ENCODE measurements at places on chromosomes 6 and 20.
A peak's percentile ranks its signal among the peaks of the same experiment; 100 is the strongest.

- no peak for DNase-seq
Measured at GRCh38 chr20:51650685-51651134, 108.2 kb upstream of the NFATC2 start.

GRCh38 chr6:72461144-72461543 lies 160.7 kb upstream of the KCNQ5 start:
- DNase-seq: no peak

GRCh38 chr6:17022604-17023003 lies 79.2 kb upstream of the STMND1 start:
- DNase-seq: no peak

- DNase-seq: no peak
Measured at GRCh38 chr20:49705358-49705757, 8.3 kb downstream of the B4GALT5 start.

DNA sequence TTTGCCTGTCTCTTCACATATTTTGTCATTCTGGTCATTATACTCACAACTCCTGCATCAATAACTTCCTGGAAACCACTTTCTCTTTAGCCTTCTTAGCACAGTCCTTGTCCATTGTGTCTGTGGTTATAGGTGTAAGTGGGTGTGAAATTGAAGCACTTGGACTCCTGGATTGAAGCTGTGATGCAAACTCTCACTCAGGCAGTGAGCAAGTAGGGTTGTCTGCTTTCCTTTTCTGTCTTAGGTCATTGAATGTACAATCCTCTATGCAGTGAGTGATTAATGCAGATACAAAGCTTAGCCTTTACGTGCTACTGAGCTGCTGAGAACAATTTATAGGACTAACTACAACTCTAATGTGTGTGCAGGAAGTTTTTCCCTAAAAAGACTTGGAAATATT lies 54.8 kb downstream of the ADGRB3 start:
- no peak for DNase-seq

GRCh38 chr6:108118810-108119768 lies 44.5 kb upstream of the OSTM1 start:
- DNase-seq: no peak

DNA sequence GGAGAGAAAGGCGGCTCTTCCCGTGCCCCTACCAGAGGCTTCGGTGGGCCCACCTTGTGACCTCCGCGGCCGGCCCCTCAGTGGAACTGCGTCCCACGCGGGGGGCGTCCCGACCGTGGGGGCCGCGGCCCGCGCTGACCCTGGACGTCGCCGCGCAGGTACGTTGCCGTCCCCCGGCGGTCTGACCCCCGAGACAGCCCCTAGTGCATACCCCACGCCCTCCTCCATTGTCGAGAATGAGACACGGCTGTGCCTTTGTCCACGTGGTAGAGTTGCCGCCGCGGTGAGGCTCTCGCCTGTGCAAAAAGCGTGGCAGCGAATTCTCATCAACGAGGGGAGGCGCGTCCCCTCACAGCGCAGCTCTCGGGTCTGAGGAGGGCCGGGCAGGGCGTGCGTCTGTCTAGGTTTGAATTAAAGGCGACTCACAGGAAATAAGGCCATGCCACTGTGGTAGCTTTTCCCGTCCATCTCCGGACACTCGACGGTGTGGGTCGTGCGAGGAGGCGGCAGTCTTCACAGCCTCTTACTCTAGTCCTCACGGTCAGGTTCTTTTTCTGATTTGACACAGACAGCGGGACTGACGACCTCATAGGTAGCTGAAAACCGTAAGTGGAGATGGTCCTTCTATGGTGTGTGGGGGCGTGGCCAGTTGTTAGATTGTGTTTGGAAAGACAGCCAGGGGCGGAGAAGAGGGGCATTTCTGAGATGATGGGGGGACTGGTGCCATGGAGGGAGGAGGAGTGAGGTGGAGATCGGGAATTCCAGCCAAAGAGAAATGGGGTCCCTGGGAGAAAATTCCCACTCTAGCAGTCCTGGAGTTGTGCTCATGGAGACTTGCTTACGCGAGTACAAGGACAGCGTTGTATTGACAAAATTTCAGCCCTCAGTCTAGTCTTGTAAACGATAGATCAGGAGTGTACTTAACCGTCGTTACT lies 580 bp downstream of the NXT1 start:
- peak; percentile 34 for DNase-seq

DNA sequence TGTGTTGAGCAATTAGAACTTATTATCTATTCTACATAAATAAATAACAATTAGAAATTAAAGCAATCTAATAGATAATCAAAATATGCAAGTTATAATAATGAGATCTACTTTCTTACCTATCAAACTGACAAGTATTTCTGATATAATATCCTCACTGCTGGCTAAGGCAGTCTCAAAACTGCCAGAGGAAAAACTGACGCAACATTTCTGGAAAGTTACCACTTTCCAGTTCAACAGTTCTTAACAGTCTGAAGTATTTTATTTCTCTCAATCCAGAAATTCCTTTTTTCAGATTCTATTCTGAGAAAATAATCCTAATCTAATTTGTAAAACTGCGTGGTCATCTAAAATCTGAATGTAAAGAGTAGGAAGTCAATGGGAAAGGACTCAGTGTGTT lies 121.0 kb downstream of the TRDN start:
- DNase-seq: no peak

DNA sequence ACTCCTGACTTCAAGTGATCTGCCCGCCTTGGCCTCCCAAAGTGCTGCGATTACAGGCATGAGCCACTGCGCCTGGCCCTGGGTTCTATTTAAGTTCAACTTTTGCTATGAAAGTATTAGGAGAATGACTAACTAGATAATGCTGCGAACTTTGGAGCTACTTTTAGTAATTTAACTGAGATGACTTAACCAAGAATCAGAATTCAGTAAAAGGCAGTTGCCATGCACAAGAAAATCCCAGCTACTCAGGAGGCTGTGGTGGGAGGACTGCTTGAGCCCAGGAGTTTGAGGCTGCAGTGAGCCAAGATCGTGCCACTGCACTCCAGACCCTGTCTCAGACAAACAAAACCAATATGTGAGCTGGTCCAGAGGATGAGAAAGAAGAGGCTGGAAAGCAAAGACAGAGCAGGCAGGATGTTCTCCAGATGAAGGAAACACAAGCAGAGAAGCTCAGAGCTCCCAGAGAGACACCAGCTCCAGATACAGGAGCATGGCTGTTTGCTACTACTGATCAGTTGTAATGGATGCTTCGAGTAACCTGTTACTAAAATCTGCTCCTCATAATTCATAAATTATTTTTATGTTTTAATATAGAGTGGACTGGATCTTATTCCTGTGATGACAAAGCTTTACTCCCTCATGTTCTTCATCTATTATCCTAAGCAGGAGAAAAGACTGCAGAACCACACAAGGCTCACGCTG lies 23.9 kb downstream of the ZNF217 start:
- DNase-seq: no peak

- DNase-seq: no peak
Measured at GRCh38 chr6:38191418-38191817, 371.9 kb downstream of the ZFAND3 start.

DNA sequence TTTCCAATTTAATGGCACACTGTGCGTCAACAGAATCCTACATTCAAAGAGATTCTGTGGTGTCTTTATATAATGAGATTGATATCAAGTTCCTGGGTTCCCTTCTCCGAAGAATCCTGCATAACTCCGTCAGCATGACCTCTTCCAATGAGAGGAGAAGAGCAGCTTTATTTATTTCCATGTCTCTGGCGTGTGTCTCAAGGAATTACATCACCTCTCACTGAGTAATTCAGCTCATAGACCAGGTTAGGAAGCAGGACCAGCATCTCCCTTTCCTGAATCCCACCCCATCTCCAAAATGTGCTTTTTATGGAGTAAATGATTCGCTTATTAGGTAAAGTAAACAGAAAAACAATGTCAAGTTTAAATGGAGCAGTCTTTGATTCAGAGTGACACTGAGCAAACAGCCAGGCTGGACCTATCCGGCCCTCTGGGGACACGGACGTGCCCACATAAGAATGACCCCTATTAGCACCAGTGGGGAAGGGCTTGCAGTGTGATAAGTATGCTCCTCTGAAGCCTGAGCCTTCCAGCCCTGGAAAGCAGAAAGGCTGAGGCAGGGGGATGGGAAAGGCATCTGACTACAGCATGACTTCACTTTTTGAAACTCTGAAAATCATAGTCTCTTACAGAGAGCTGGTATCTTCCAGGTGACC lies 165.2 kb downstream of the CLIC5 start:
- no peak for DNase-seq

- no peak for DNase-seq
Measured at GRCh38 chr6:92428448-92428847, 990.9 kb downstream of the EPHA7 start.

GRCh38 chr20:44080646-44081267 lies 106.2 kb downstream of the JPH2 start:
- DNase-seq: peak; percentile 37

Measured in NCI-H446 (cell line).